ENCODE measurements at places on chromosomes 3 and 15.

DNA sequence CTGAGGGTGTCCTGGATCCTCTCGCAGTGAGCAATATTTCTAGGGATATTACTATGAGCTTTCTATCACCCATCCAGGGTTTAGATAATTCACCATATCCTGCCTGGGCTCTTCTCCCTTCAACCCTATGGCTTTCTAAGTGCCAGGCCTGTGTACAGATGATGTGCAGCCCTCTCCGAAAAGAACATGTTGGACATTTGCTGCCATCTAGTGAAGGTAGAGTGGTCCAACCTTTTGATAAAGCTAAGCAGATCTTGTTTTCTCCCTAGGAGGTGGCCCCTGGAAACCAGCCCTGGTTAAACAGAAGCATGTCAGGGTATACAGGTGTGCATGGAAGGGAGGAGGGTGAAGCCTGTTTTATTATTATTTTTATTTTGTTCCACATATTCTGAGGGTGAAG is 27.9 kb upstream of the SCN10A start:
- peak; percentile 48 for DNase-seq

- DNase-seq, result no peak
Measured at GRCh38 chr3:196127308-196128040, 45.6 kb upstream of the TFRC start.

DNA sequence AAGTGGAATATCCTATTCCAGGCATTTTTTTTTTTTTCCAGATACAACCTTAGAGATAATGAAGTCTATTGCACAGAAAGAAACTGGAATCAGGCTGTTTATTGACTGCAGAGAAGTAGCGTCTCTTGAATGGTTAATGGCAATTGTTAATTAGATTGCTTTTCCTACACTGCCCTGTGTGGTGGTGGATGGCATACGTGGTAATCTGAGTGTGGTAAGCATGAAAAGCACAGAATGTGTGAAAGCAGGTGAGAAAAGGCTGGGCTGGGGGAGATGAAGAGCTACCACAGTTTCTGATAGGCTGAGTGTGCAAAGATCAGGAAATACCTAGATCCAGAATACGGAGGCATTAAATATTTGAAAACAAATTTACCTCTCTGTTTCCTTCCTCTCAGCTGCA is 486.3 kb upstream of the TBL1XR1 start:
- DNase-seq, result no peak

GRCh38 chr15:22992024-22992326 is 11.8 kb upstream of the CYFIP1 start:
- DNase-seq, result no peak

- no peak for DNase-seq
Measured at GRCh38 chr3:72009851-72010443, 225.0 kb upstream of the PROK2 start.

DNA sequence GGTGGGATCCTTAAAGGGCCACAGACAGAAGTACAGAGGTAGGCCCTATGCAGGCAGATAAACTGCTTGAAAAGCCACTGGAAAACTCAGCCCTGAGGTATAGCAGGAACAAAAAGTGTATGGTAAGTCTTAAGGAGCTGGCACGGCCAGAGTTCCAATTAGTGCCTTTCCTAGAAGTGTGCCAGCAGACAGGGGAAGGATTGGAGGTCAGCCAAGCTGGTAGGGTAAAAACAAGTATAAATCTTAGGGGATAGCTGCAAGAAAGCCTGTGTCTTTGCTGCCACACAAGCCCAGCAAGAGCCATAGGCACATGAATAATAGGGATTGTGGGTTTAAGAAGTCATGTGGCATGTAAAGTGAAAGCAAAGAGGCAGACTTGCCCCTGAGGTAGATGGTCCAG is 582.5 kb downstream of the PLOD2 start:
- no peak for DNase-seq

- no peak for DNase-seq
Measured at GRCh38 chr15:26937134-26937533, 33.8 kb upstream of the GABRG3 start.

- no peak for DNase-seq
Measured at GRCh38 chr3:118734664-118735063, 300.0 kb downstream of the IGSF11 start.

DNA sequence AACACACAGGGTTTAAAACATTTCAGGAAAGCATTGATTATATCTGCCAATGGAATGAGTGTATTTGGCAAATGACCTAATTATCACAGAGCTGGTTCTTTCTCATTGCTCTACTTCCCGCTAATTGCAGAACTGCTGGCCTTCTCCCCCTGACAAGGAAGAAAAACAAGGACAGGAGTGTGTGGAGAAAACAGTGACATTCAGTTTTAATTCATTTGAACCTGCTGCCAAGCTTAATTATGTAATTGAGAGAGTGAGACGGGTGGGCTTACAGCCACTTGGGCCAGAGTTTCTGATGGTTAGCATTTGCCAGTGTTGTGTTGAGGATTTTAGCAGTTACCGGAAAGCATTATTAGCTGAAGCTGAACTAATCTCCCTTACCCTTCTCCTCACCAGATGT is 301.4 kb downstream of the RBMS3 start:
- DNase-seq, result no peak

GRCh38 chr3:109819734-109820133 is 482.4 kb upstream of the DPPA4 start:
- DNase-seq, result no peak

- DNase-seq, result no peak
Measured at GRCh38 chr3:68056556-68056955, 402.1 kb upstream of the SUCLG2 start.

GRCh38 chr3:196886144-196886543 is 18.4 kb downstream of the SENP5 start:
- no peak for DNase-seq

DNA sequence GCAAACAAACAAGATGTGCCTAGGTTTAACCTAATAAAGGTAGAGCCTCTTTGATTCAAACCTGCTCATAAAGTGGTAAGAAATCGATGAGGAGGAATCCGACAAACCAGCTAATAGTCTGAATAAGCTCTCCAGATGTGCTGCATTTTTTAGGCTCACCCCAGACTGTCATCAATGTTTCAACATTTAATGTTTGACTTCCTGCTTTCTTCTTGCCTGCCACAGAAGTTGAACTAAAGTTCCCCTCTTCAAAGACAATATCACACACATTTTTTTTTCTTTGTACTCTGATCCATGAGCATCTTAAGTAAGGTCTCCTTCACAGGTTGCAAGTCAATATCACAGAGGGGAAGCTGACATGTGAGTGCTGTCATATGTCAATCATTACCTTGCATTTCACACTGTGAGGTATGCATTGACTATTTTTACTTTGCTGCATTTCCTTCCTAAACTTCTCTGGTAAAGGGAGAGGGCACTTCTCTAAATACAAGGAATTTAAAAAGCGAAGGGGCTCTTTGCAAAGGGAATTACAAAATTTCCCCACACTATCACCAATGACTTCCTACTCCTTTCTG is 172.3 kb upstream of the MCTP2 start:
- no peak for DNase-seq

DNA sequence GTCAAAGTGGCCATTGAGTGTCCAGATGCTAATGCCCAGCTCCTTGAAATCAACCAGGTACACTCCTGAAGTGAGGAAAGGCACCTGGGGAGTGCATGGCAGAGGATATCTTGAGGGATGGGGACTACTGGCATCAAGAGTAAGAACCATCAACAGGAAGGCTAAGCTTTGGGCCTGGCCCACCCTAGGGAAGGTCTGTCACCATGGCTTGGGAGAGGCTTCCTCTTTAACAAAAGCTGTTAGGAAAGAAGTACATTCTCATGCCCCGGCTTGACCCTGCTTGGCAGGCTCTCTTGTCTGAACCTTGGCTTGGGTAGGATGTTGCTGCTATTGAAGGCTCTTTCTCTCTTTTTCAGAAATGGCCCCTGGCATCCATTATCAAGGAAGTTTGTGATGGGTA is 43.7 kb upstream of the TUBGCP5 start:
- no peak for DNase-seq

DNA sequence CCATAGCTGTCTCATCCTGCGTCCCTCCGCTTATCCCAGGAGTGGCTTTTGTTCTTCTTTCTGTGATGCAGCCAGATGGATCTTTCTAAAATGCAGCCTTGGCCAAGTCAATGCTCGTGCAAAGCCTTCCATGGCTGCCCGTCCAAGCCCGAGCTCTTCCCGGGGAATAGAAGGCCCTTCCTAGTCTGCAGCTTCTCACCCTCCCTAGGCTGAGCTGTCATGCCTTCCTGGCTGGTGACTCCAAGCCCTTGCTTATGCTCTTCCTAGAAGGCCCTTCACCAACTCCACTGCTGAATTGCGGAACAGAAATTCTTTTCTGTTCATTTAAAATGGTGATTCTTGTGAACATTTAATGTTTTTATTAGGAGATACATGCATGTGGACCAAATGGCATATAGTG is 95.9 kb downstream of the SMAD6 start:
- no peak for DNase-seq

GRCh38 chr15:77716632-77717332 is 84.1 kb upstream of the LINGO1 start:
- no peak for DNase-seq

GRCh38 chr3:58490860-58491501 is 915 bp upstream of the KCTD6 start:
- no peak for DNase-seq

DNA sequence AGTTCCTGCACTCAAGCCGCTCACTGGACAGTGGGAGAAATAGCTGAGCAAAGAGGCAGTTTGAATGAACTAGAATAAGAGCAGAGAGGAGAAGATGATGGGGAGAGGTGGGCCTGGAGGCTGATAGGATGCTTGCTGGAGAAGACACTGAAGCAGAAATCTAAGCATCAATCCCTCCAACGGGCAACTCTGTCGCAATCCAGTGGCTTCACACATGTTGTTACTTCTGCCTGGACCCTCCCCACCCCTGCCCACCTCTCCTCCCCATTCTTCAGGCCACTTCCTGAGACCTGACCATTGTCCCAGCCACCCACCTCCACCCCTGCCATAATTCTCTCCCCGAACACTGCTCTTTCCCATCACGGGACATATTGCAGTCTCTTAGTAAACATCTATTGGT is 76.0 kb downstream of the SRGAP3 start:
- no peak for DNase-seq

DNA sequence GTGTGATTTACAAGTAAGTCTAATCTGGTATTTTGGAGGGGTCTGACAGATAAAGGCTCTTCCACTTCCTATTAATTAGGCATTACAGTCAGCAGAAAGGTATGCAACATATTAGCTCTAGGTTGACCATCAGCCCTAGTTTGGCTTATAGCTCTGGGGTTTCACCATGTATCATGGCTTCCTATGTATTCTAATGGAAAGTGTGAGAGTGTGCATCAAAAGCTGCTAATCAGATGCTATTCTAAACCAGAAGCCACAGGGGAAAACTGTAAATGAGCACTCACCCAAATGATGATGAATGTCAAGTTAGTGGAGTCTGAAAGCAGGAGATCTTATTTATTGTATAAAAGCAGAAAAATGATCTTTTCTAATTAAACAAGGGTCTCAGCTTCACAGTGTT is 149.2 kb upstream of the MITF start:
- DNase-seq, result no peak

- DNase-seq, result no peak
Measured at GRCh38 chr3:55797084-55797483, 310.0 kb upstream of the WNT5A start.

GRCh38 chr15:69553686-69554085 is 101.1 kb downstream of the RPLP1 start:
- no peak for DNase-seq

DNA sequence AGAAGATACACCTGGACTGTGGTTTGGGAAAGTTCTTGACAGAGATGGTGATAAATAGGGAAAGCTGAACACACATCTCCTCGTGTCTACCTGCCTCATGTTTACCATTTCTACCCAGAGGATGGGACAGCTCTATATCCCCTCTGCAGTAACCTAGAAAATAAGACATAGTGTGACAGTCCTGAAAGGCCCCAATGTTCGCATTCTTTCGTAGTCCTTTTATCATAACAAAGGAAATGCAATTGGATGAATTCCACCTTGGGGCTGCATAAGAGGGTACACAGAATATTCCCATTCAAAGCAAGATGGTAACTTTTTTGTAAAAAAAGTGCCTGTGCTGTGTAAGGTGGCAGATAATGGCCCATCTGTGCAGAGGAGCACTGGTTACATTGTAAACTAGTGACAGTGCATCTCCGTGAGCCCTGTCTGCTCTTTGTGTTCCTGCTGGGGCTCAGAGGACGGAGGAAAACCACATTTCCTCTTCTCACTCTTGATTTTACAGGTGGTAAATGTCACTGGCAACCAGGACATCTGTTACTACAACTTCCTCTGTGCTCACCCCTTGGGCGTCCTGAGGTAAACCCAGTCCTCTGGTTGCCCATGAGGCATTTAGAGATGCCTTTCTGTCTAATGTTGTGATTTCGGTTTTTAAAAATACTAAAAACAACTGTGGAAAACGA is 74.3 kb downstream of the SIDT1 start:
- no peak for DNase-seq

DNA sequence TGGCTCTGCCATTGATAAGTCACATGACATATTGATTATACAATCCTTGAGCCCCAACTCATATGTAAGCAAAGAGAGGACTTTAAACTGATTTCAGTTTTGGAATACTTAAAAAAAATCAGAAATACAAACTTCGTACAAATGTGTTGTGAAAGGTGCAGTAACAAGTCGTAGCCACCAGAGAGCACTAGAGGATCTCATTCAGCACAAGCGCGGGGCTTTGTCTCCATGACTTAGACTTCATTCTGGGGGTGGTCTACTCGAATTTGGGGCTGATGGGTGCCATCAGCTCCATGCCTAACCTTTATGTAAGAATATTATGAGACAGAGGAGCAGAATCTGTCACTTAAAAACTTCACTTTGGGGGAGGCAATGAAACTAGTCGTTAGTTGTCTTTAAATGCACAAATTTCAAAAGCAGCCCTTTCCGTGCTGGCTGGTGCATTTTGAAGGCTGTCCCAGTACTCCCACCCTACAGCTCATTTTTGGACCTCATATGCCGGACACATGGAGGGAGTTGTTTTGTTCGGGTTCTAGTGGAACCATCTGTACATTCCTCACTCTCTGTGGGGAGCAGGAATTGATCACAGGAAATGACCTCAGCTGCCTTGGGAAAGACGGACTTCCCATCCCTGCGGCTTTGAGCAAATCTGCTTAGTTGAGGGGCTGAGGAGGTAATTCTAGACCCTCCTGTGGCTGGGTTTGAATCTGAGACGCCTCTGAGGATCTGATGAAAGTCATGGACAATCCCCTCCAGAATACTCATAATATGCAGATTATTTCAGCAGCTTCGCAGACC is 27.5 kb upstream of the MASP1 start:
- peak; percentile 53 for DNase-seq

- peak; percentile 18 for DNase-seq
Measured at GRCh38 chr3:52873433-52874159, 23.8 kb downstream of the STIMATE start.

- no peak for DNase-seq
Measured at GRCh38 chr3:129346695-129347457, 68.2 kb downstream of the HMCES start.

DNA sequence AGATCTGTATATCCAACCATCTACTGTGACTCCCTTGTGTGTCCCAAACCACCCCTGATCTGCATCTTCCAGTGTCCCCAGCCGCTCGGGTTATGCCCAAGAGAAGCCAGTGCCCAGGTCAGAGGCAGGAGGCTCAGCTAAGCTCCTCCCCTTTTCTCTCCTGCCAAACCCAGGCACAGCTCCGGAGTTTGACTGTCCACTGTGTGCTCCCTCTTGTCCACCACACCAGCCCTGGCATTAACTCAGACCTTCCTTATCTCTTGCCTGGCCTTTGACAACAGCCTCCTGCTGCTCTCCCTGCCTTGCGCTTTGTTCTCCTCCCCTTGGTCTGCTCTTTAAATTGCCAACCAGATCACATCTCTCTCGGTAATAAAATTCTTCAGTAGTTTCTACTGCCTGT is 39.3 kb downstream of the DGKG start:
- no peak for DNase-seq

All from astrocyte of the cerebellum (primary cell).